ENCODE measurements at places on chromosomes 6 and 20. TPM values are rescaled to one million over a fixed set of nuclear protein-coding genes. Genes with fewer than 3 reads are reported as not detected.

CTCFL gene
- not detected for total RNA-seq

LGSN gene
- 0.63 TPM for total RNA-seq

SAMD3 gene
- total RNA-seq = 15.3 TPM

KHDC1L gene
- total RNA-seq = not detected

PRDM1 gene
- 2.5 TPM for total RNA-seq

Data from parietal lobe (tissue), 2 donors.